DMS79 treated with DMSO at 0.1 percent for 48 hours (cell line): ENCODE measurements at places on chromosomes 2 and 18.

- peak; percentile 76 for DNase-seq
Measured at GRCh38 chr2:2707206-2707991, 376.3 kb upstream of the MYT1L start.

DNA sequence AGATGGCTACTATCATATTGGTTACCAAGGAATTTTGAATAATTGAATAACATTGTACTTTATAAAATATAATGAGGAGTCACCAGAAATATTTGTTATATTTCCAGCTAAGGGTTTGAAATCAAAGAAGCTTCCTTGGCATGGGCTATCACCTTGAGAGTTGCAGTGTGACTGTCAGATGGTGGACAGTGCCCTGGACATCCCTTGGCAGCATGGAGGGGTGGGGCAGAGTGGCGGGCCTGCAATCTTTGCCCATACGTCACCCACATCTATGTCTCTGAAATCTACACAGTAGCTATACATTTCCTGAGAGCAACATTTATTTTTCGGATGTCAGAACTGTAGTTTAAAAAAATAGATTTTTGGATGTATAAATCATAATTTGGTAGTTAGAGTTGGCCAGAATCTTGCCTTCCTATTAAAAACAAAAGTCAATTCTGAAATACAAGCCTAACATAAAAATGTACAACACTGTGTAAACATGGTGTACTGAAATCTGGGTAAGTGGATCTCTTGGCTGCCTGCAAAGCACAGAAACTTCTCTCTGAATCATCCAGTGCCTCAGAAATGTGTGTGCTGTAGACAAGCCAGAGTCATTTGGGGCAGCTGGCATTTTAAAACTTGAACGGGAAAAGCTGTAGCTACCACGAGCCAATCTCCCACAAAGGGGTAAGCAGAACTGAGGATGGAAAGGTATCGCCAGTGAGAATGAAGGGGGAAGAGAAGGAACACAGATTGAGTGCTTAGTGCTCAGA lies 124.2 kb upstream of the ARHGAP28 start:
- DNase-seq, result no peak

GRCh38 chr2:45862843-45863242 lies 211.4 kb downstream of the PRKCE start:
- no peak for DNase-seq

DNA sequence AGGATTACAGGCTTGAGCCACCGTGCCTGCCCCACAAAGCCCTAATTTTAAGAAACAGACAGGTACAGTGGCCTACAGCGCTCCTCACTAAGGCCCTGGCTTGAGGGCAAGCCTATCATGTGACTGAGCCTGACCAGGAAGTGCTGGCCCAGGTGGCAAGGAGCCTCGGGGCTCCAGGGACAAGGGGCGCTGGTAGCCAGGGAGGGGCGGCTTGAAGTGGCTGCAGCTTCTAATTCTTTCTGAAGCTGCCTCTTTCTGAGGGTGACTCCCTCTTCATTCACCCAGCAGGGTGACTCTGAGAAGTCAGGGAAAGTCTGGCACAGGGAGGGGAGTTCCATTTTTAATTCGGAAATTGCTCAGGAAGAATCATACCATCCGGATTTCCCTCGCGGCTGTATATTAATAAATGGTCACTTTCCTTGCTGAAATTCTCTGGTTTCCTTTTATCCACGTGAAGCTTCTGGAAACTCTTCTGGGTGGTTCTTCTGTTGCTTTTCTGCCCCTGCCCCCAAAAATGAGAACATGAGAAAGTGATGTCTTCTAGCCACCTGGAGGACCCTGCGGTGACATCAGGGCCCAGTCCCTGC lies 115.7 kb downstream of the FAM210A start:
- no peak for DNase-seq

GRCh38 chr2:106160786-106161261 lies 33.3 kb downstream of the UXS1 start:
- no peak for DNase-seq

- no peak for DNase-seq
Measured at GRCh38 chr2:60536746-60537145, 16.7 kb downstream of the BCL11A start.

GRCh38 chr2:170216981-170217380 lies 39.0 kb downstream of the MYO3B start:
- DNase-seq, result no peak

- no peak for DNase-seq
Measured at GRCh38 chr18:2207294-2207693, 364.0 kb downstream of the METTL4 start.

DNA sequence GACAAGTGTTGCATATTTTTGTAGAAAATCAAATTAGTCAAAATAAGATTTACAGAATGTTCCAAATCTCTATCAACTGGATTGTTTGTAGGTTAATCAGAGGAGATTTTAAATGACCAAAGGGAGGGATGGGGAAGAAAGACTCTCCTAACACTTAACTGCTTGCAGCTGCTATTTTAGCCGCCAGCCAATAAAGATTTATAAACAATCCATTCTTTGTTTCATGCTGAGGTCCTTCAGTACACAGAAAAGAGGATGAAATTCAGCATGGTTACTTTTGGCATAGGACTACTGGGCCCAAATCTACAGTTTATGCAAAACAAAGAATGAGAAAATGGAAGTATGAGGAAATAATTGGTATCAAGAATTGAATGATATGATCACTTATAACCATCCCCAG lies 86.4 kb upstream of the FN1 start:
- no peak for DNase-seq

GRCh38 chr2:207073412-207073800 lies 92.3 kb downstream of the KLF7 start:
- DNase-seq, result no peak

GRCh38 chr2:11930211-11930761 lies 183.9 kb downstream of the LPIN1 start:
- peak; percentile 14 for DNase-seq

GRCh38 chr2:215535741-215536140 lies 99.9 kb upstream of the FN1 start:
- DNase-seq, result no peak

- no peak for DNase-seq
Measured at GRCh38 chr2:108908713-108909070, 80.3 kb downstream of the EDAR start.

DNA sequence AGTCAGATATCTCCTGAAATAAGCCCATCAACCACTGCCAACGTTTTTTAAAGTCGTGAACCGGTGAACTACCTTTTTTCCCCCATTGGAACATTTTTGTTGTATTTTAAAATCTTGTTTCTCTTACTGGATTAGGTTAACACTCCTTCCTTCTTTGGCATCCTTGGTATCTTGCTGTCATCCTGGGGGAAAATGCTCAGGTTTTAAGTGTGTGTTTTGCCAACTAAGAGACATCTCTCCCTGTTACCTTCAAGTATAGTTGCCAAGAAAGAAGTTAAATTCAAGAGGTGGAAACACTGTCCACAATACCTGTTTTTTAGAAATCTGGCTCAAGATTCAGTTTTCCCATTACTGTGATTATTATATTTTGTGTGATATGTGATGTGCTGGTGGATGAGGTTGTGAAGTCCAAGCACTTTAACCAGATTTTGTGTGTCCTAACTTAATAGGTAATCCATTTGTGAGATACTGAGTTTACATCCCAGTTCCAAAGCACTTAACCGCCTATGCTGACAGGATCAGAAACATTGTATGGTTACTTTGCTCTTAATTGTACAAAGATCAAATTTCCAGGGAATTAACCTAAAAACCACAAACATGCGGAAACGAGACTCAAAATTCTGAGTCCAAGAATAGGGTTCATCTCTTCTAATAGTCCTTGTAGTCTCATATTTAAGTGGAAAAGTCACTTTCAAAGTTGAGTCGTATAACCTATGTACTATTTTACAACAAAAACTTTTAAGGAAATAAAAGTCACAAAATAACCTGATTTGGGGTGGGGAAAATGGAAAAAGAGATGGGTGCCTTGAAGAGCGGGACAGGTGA lies 1.3 kb upstream of the SP3 start:
- DNase-seq, result no peak

GRCh38 chr2:12714391-12715221 lies 2.1 kb upstream of the TRIB2 start:
- no peak for DNase-seq

GRCh38 chr2:192544371-192544955 lies 349.7 kb upstream of the TMEFF2 start:
- no peak for DNase-seq

DNA sequence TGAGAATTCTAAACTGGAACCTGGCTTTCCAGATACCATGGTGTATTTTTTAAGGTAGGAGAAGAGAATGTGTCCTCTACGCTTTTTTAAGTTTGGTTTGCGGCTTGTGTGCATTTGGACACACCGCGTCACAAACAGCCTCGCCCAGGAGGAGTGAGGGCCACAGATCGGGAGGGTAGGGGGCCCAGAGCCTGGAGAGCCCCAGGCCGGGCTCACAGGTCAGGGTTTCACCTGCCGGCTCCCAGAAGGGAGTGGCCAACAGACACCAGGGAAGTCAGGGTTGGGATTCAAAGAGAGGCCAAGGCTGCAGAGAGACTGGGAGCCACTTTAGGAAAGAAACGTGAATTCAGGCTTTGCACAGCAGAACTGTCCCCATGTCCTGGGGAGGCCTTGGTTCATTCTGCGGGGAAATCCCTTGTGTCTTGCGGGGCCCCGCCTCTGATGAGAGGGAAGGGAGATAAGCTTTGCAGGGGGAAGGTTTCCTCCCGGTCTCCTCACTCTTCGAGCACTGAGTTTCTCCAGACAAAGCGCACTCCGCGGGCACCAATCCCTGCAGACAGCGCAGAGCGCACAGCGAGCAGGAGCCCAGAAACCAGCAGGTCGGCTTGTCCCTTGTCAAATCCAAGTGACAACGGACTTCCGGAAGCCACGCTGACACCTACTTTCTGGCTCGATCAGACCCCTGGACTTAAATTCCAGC lies 2.0 kb upstream of the TUBB6 start:
- DNase-seq, result no peak

DNA sequence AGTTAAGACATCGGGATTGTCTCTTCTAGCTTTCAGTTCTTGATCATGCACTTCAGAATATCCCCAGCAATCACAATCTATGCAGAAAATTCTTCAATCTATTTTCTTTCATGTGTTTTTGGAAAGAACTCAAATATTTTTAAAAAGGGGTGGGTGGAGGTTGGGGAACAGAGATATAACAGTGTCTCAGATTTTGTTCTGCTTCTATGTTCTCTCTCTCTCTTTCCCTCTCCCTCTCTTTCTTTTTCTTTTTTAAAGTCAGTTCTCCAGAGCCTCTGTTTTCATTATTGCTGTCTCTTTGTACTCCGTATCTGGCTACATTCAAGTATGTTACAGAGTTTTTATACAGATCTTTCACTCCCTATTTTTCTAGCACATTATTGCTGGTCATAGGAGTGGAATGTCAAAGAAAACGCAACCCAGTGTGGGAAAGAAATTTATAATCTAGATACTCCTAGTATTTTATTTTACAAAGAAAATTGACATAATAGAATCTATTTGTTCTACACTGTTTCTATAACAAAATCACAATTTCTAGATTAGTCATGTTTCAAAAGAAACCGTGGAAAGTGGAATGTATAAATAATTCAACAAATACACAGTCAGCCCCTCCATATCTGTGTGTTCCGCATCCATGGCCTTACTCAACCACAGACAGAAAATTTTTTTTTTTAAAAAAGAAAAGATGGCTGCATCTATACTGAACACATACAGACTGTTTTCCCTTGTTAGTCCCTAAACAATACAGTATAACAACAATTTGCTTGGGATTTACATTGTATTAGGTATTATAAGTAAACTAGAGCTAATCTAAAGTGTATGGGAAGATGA lies 11.2 kb upstream of the NEMP2 start:
- no peak for DNase-seq

DNA sequence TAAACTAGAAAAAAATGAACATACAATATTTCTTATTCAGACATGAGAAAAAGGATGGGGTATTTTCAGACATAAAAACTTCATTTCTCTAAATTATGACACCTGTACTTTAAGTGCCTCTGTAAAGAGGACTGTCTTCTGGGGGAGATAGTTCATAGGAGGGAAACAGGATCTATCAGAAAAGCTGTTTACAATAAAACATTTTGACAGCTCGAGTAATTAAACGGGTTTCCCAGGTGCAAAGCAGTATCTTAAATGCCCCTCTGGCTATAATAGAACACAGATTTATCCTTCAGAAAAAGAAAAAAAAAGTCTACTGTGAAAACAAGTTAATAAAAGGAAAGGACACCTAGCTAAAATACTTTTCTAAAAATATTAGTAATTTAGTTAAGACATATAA lies 311.4 kb upstream of the UBE2E3 start:
- no peak for DNase-seq

DNA sequence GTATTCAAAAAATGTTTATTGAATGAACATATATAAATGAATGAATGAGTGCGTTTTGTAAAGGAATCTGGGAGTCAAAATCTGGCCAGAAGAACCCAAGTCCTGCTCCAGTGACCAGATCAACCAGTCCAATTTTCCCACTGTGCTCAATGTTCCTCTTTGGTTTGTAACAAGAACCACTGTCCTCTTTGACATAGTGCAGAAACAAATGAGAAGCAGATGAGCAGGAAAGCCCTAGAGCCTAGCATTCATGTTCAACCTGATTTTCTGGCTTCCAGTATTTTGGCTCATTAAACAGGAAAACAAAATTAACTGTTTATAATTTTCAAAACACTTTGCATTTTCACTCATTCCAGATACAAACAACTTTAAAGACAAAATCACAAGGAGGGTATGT lies 23.2 kb downstream of the FAM124B start:
- DNase-seq, result no peak

DNA sequence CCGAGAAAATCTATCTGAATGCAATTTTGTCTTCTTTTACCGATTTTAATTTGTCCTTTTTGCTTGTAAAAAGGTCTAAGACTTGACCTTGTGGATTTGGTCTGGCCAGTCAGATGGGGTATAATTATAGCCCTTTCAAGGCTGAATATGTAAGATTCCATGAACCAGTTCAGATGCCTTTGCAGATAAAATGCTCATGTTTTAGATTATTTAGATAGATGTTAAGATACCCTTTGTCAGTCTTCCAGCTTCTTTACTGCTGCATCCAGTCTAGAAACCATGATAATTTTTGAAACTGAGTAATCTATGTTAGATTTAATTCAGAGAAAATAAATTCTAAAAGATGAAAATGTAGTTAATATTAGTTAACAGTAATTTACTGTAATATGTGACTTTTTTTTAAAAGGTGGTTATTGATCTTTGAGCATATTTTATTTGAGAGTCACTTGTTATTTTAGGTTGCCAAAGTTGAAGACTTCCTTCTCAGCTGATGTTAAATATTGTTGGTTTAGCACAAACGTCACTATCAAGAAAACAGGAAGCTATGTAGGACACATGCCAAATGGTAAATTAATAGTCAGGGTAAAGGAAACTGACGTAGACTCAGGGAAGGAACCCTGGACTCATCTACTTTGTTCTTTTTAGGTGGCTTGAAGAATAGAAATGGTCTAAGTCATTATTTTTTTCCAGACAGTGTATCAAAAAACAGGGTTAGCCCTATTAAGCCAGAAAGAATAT lies 29.8 kb downstream of the BABAM2 start:
- no peak for DNase-seq

- DNase-seq, result no peak
Measured at GRCh38 chr2:226660526-226660925, 139.1 kb downstream of the IRS1 start.
